Ascending aorta (tissue), 2 donors: ENCODE measurements at places on chromosomes 12 and 14. TPM values are rescaled to one million over a fixed set of nuclear protein-coding genes. Genes with fewer than 3 reads are reported as not detected.

DNA sequence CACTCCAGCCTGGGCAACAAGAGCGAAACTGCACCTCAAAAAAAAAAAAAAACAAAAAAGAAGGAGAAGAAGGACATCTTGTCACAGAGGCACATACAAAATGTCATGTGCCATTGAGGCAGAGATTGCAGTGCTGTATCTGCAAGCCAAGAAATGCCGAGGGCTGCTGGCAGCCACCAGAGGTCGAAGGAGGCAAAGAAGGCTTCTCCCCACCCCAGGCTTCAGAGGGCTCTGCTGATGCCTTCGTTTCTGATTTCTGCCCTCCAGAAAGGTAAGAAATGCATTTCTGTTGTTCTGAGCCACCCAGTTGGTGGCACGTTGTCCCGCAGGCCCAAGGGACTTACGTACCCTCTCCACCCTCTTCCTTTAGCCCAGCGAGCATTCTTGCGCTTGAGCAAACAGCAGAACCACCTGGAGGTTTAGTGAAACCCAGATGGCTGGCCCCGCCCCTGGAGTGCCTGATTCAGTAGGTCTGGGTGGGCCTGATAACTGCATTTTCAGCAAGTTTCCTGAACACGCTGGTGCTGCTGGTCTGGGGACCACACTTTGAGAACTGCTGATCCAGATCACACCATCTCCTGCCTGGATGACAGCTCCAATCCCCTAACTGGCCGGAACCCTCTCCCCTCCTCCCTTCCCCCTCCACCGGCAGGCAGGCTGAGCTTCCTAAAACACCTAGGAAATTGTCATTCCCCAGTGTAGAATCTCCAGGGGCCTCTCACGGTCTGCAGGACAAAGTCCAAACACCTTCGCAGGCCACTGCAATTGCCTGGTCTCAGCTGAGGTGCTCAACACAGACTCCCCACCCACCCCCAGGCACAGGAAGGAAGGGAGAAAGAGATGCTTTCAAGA lies 21.1 kb upstream of the SCARB1 start:
- DNase-seq = no peak

GRCh38 chr12:16606201-16606849 lies 363 bp upstream of the LMO3 start:
- no peak for DNase-seq

DNA sequence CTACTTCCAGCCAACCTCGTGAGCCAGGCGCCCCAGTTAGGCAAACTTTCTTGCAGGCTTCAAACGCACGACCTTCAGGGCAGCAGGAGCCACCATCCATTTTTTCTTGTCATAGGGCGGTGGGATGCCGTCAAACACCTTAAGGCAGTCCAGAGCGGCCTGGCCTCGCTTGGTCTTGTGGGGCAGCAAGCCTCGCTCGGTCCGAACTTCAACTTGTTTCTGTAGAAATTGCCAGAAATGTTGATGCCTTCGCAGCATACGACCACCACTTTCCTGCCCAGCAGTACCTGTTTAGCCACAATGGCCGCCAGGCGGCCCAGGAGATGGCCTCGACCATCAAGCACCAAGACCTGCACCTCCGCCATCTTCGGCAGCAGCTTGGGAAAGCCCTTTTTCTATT lies 474.7 kb downstream of the MDGA2 start:
- DNase-seq = no peak

- no peak for DNase-seq
These were observed 12.1 kb downstream of the CNOT2 start for GRCh38 chr12:70255311-70255710.

DNA sequence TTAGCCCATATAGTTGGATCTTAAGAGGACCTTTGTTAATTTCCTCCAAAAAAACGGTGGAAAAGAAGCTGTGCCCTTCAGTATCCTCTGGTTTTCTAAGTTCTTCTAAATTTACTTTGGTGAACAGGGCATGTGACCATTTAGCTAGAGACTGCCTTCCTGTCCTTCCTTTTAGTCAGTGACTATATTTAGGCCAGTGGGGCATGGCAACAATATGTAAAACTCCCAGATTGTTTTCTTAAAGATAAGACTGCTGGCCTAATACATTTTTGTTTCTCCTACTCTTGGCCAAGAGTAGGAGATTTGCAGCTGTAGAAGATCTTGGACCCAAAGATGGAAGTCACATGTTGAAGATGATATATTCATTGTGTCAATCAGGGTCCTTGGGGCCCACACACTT lies 325.1 kb upstream of the DCN start:
- DNase-seq = no peak

DNA sequence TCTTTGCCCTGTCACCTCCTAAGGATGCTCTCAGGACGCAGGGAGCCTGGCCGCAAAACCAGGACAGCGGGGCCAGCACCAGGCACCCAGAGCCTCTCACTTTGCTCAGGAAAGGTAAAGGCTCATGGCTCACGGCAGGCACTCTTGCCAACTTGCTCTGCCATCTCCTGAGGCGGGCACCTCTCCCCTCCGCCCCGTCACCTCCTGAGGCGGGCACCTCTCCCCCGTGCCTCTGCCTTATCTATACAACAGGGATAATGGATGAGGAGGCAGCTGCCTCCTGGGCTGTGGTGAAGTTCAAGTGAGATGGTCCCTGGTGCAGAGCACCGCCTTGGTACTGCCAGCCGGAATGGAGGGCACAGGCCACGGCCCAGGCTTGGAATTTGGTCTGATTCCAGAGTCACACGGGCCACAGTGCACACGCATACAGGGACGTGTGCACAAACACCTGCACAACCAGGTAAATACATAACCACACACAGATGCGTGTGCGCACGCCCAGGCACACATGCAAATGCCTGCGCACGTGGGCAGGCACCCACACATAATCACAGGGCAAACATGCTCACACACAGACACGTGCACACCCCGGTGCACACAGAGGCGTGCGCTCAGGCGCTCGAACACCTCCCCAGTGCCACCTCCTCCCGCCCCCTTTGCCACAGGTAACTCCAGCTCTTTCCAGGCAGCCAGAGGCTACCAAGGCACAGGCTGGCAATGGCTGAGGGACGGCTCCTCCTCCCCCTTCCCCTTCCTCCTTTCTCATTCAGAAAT lies 11.6 kb downstream of the DEGS2 start:
- no peak for DNase-seq

- DNase-seq = no peak
These were observed 74.7 kb downstream of the E2F7 start for GRCh38 chr12:76990716-76991115.

GRCh38 chr12:116404913-116405611 lies 127.6 kb upstream of the MED13L start:
- no peak for DNase-seq

DNA sequence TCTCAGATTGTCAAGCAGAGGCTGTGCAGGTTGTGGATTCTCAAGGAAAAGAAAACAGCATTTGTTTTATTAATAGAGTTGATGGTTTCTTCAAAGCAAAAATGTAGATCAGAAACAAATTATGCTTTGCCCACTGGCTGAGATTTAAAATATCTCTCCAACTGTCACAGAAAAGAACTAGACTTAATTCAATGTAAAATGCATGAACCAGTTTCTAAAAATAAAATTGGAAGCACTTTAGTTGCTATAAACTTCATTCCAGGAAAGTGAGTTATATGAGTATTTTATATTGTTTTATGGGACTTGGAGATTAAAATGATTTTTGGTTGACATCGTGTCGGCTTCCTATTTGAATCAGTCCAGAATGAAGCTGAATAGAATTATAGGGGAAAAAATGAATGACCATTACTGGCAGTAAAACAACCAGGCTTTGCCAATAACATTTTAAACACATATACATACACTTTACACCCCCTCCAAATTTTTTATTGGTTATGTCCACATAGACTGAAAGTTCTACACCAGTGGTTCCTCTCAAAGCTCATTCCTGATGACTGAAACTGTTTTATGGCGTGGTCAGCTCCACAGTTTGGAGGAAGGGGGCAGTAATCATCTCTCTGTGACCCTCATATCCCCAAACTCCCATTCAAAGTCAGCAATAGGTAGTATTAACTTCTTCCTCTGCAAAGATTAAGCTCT lies 55.5 kb upstream of the DAAM1 start:
- no peak for DNase-seq

DNA sequence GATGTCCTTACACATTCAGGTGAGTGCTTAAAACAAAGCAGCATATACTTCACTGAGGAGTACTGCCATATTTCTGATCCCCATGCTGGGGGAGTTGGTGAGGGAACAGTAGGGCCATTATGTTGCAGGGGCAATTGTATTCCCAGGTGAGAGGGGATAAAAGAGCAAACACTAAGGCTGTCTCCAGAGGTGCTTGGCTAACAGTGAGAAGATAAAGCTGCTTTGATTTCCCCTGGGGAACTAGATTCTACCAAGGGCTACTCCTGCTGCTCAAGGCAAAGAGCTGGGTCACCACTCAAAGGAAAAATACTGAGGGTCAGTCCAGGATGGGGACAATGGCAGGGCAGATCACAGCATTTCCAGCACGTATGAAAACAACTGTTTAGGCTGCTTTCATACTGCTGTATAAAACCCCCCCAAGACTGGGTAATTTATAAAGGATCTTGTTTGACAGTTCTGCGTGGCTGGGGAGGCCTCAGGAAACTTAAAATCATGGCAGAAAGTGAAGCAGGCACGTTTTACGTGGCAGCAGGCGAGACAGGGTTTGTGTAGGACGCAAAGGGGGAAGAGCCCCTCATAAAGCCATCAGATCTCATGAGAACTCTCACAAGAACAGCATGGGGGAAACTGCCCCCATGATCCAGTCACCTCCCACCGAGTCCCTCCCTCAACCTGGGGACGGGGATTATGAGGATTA lies 47.8 kb upstream of the OR5AU1 start:
- no peak for DNase-seq

GRCh38 chr12:92421701-92422100 lies 276.1 kb upstream of the BTG1 start:
- DNase-seq = no peak

DNA sequence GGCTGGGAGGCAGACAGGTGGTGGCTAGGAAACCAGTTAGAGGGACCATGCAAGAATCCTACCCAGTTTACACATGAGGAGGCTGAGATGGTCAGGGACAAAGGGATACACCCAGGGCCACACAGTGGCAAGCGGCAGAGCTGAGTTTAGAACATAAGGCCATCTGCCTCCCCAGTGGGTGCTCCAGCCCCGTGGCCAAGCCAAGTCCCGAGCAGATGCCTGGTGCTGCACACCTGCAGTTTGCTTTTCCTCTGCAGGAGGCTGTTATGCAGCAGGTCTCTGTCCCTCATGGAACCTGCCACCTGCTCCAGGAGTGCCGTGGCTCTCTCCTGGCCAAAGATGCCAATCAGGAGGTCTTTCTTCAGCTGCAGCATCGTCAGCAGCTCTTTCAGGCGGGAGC lies 70.8 kb downstream of the SYNE3 start:
- DNase-seq = no peak

DNA sequence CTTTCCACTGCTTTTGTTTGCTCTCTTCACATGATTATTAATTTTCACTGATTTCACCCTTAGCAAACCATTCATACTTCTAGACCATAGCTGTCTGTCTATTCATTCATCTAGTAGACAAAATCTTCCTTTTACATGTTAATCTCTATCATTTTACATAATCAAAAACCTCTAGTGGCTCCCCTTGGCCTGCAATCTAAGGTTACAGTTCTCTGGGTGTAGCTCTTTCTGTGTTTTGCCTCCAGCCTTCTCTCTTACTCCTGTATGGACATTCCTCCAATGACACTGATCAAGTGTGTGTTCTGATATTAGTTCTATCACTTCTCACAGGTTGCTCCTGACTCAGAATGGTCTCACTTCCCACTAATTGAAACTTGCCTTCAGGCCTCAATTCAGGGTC lies 56.4 kb downstream of the PRKCH start:
- DNase-seq = no peak

GRCh38 chr12:50986966-50987737 lies 34.8 kb downstream of the HIGD1C start:
- DNase-seq = no peak

- DNase-seq = no peak
These were observed 256.5 kb upstream of the NPAS3 start for GRCh38 chr14:32682214-32682613.

- DNase-seq = no peak
These were observed 16.5 kb upstream of the SEL1L start for GRCh38 chr14:81550001-81550637.

GRCh38 chr14:24630872-24631477 lies 3.0 kb downstream of the GZMB start:
- no peak for DNase-seq

GRCh38 chr14:73237219-73237785 lies at the start of gene PAPLN:
TSS of gene PAPLN (plus strand) at chr14:73237506. CDS start at chr14:73239779, 2,273 bp downstream.
- no peak for DNase-seq

DNA sequence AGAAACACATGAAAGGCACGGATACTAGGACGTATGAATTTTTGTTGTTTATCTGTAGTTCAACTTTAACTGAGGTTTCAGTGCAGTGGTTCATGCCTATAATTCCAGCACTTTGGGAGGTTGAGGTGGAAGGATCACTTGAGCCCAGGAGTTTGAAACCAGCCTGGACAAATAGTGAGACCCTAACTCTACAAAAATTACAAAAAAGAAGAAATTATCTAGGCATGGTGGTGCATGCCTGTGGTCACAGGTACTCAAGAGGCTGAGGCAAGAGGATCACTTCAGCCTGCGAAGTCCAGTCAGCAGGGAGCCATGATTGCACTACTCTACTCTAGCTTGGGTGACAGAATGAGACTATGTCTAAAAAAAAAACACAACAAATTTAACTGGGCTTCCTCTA lies 8.0 kb downstream of the KRT6B start:
- DNase-seq = no peak

DNA sequence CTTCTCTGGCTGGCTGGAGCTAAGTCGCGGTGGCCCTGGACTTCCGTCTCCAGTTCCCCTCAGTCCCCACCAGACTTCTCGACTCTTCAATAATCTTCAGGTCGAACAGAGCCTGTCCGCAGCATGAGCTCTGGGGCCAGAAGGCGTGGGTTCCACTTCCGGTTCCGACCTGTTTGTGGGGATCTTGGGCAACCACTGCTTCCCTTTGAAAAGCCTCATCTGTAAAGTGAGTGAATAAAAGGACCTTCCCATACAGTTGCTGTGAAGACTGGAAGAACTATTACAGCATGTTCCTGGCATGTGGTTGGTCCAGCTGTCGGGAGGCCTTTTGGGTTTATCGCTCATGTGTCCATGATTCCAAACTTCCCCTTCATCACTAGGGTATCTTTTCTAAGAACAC lies 19.4 kb downstream of the ADGRD1 start:
- DNase-seq = no peak

DNA sequence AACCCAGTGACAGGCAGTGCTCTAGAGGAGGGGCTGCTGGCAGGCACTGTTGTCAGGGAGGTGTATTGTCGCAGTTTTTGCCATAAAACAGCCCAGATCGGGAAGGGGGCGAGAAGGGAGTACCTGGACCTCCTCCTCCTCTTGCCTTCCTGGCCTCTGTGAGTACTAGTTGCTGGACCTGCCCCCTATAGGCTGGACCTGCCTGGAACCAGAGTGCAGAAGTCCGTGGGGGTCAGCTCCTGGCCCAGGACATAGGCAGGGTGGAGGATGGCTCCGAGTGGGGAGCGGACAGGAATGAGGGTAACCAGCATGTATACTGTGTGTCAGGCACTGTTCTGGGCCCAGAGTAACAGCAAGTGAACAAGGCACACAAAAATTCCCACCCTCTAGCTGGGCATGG lies 116.3 kb downstream of the PTPN11 start:
- DNase-seq = no peak

- no peak for DNase-seq
These were observed 27.4 kb downstream of the SLC41A2 start for GRCh38 chr12:104930388-104931326.

SPIC gene
- total RNA-seq = not detected

OTOGL gene
- total RNA-seq = not detected

VAMP1 gene
- 17.1 TPM for total RNA-seq

MIP gene
- not detected for total RNA-seq

KRT82 gene
- not detected for total RNA-seq

RNASE1 gene
- 515 TPM for total RNA-seq

NANOG gene
- total RNA-seq = not detected

RABGGTA gene
- total RNA-seq = 54.9 TPM

CLEC4D gene
- not detected for total RNA-seq
